ENCODE measurements at places on chromosomes 1 and 21.

- DNase-seq = no peak
Observed at GRCh38 chr1:239386453-239387303, at the start of gene CHRM3. Gene CHRM3 (plus strand): TSS chr1:239386568. CDS start chr1:239907452, 520,884 bp downstream.

GRCh38 chr1:183995322-183996039, 42.0 kb downstream of the COLGALT2 start:
- DNase-seq = no peak

DNA sequence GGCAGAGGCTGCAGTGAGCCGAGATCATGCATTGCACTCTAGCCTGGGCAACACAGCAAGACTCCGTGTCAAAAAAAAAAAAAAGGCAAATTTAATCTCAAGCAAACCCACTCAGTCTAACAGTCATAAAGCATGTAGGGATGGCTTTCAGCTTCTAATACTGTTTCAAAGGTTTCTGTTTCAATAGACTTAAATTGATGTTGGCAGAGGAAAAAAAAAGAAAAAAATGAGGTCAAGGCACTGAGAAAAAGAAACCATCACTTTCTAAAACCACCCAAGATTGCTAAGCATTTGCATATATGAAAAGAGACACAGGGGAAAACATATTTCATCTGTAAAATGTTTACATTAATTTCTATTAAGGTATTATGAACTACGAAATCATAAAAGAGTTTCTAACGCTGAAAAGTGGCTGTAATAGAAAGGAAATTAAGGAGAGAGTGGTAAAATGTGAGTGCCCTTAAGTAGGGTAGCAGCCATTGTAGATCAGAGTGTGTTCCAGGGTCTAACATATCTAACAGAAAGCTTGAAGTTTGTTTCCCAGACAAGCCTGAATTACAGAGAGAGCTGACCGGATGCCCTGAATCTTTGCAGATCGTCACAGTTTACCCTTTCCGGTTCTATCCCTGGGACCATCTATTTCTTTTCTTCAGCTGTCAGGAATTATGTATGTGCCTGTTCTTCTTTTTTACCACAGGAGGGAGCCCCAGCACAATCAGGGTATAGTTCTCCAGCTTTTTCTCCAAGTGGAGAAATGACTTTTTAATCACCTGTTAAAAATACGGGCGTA, 70.0 kb downstream of the PLD5 start:
- no peak for DNase-seq

- no peak for DNase-seq
Observed at GRCh38 chr1:100700586-100700985, 19.0 kb upstream of the VCAM1 start.

GRCh38 chr1:205689479-205689878, 9.2 kb upstream of the SLC45A3 start:
- DNase-seq = no peak
